Cortex of kidney (tissue), 1 donor: ENCODE measurements at places on chromosomes 13 and 19.

GRCh38 chr13:25329706-25330105 lies 28.3 kb downstream of the NUP58 start:
- DNase-seq: no peak

- DNase-seq: no peak
These were observed 2.5 kb downstream of the NFIC start for GRCh38 chr19:3368848-3369336.

GRCh38 chr19:56900573-56901097 lies 60.1 kb upstream of the PEG3 start:
- DNase-seq: no peak

DNA sequence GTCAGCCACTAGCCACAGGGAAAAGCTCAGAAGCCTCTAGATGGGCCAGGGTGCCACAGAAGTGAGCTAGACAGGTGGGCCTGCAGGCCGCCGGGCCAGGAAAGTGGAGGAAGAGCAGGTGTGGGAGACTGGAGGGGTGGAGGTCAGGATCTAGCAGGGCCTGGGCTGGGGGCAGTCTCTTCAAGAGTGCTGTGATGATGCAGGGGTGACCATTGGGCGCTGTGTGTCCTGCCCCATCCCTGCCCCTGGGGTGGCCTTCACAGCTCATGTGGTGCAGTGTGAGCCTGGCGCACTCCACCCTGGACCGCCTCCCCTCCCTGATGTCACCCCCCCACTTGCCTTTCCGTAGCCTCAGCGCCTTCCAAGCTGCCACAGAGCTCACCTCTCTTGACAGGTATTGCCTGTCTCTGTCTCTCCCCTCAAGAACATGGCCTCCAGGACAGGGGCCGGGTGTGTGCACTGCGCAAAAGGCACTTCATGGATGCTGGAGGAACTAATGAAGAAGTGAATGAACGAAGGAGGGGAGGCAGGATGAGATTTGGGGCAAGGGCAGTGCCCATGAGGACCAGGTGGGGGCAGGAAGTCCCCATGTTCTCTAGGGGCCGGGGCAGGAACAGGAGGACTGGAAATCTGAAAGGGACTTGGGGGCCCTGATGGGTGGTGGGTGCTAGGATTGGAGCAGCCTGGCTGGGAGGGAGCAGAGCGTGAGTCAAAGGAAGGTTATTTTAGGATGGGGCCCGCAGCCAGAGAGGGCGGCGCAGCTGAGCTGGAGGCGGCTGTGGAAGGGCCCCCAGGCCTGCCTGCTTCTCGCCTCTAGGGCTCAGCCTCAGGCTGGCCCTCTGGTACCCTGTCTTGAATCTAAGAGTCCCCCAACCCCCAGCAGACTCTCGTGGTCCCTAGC lies 6.6 kb downstream of the SSBP4 start:
- DNase-seq: no peak

- DNase-seq: no peak
These were observed 1.1 kb downstream of the ZNF792 start for GRCh38 chr19:34962687-34963572.

GRCh38 chr13:42007844-42008243 lies 40.6 kb upstream of the DGKH start:
- DNase-seq: no peak

GRCh38 chr13:48925001-48925400 lies 50.7 kb upstream of the FNDC3A start:
- DNase-seq: no peak

DNA sequence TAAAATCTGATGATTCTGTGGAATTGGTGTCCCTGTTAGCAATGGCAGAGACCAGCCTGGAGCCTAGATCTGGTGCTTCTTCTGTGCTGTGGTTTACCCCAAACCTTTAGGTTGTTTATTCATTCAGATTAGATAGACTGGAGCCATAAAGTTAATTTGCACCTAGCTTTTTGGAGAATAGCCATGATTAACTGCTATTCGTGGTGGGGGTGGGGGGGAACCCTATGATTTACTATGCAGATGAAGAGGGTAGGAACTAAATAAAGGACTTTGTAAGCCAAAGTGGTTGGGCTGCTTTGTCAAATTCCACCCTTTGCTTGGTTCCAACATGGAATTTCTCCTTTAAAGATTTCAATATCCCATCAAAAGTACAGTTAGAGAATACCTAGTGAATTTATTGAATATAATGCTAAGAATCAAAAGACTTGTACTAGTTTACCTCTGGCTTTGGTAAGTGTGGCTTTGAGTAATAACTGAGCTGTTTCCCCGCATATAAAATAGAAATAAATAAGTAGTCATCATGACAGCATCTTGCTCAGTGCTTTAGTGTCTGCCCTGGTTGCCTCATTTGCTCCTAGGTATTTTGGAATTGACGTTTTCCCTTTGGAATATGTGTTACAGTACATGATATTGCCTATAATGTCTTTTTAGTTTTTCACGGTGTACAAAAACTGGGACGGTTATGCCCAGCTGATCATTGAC lies 27.6 kb downstream of the SKA3 start:
- DNase-seq: no peak

DNA sequence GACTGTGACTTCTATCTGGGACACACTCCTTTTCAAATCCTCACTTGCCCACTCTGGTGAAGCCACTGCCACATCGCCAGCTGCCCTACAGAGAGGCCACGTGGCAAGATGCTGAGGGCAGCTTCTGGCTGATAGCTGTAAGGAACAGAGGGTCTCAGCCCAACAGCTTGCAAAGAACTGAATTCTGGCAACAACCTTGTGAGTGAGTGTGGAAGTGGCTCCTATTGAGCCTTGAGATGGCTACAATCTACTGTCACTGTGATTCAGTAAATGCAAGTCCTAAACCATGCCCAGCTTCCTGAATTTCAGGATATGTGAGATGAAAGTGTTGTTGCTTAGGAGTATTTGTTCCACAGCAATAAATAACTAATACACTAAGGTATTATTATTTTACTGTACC lies 314.3 kb upstream of the TMTC4 start:
- DNase-seq: no peak

DNA sequence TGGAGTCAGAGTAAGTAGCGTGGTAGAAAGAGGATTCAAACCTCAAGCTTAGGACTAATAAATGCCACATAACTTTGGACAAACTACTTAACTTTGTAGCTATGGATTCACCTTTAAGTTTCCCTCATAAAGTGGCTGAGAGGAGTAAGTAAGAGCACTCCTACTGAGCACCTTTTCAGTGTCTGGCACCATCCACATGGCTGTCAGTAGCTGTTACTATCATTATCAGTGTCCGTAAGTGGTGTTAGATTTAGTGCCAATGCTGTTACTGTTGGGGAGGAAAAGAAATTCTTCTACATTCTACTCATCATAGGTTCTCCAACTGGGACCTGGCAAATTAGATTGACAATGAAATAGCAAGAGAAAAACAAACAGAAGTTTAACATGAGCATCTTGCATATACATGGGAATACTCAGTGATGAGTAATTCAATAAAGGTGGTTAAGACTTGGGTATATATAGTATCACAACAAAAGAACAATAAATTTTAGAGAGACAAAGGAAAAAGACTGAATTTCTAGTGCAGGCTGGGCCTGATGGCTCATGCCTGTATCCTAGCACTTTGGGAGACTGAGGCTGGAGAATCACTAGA lies 165.6 kb upstream of the NBEA start:
- DNase-seq: no peak

DNA sequence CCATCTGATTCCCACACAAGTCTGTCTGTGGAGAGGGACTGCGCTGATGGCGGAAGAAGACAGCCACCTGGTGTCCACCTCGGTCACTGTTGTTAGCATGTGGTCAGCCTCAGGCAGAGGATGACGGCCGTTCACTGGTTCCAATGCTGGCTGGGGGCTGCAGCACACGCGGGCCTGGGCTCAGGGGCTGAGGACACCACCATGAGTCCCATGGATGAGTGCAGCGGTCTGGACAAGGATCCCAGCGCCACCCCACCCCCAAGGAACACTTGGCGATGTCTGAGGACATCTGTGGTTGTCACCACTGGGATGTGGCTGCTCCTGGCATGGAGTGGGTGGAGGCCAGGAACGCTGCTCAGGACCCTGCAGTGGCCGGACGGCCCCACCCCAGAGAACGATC lies 10.9 kb downstream of the DPP9 start:
- no peak for DNase-seq

GRCh38 chr13:42788601-42789000 lies 7.2 kb downstream of the FAM216B start:
- DNase-seq: no peak

GRCh38 chr13:80082396-80083080 lies 258.4 kb downstream of the SPRY2 start:
- DNase-seq: no peak

DNA sequence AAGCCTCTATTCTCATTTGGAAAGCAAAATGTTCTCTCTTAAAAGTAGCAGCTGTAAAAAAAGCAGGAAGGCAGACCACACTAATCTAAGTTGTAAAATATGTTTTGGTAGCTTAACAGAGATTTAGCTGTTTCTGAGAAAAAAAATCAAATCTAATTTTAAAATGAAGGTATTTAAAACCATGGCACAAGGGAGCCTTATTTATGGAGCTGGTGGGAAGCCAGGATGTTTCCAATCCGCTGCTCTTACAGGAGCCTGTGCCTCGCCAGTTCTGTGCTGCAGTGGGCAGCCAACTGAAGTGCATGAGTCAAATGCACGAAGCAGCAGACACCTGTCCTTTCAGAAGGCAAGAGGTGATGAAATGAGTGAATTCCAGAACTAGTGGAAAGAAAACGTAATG lies 28.2 kb downstream of the GPC6 start:
- no peak for DNase-seq
